ENCODE measurements at places on chromosomes 2 and 18. TPM values are rescaled to one million over a fixed set of nuclear protein-coding genes. Genes with fewer than 3 reads are reported as not detected.

Gene DHRS9
- total RNA-seq = 1.5 TPM

GRCh38 chr2:162403884-162404283 lies 60.0 kb downstream of the GCA start:
- DNase-seq = no peak

DNA sequence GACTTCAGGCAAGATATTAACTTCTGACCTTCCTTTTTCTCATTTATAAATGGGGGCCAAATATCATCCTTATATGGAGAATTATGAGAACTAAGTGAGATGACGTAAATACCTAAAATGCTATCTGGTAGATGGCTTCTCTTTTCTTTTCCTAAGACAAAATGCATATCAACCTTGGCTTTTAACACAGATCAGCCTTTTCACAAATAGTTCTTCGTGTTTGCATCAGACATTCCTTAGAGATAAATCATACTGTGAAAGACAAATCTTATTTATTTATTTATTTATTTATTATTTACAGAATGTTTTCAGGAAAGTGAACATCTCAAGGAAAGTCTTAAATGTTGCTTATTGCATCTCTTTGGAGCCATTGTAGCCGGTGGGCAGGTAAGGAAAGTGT lies 62.8 kb downstream of the NBEAL1 start:
- no peak for DNase-seq

DNA sequence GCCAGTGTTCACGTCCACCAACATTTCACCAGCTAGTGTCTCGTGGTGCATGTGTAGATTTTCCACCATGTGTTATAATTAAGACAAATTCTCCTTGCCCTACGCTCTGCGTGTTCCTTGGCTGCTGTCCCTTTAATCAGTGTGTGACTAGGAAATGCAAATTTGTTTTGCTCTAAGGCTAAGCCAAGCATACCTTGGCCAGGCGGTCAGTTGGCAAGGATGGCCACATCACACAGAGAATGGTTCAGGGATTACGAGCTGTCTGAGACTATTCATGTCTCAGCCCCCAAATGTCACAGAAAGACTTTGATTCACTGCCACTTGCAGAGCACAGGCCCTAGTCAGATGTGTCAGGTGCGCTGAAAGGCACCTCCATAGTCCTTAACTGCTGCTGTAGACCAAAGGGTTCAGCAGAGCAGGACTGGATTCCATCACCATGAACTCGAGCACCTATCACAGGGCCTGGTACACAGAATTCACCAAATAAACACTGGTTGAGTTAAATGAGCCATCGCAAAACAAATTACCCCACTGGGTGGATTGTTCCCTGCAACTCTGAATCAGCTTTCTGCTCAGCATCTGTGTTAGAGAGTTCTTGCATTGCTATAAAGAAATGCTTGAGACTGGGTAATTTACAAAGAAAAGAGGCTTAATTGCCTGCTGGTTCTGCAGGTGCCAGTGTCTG lies 128.4 kb downstream of the CABLES1 start:
- DNase-seq = no peak

DNA sequence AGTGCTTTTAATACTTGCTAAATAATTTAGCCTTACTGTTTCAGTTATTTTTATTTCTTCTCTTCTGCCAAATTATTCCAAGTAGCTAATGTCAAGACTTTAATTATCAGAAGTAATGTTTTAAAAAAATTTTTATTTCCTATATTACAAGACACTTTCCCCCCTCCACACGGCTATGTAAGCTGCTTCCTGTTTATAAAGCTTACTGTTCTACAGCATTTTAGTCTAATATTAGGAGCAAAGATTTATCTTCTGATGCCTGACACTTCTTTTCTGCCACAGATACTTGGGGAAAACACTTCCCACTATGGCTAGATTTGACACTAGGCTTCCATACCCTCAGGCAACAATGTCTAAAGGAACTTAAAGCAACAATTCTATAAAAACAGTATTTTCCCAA lies 62.3 kb downstream of the ROCK1 start:
- peak; percentile 49 for DNase-seq

GRCh38 chr2:161206471-161207032 lies 46.3 kb downstream of the TANK start:
- DNase-seq = peak; percentile 17

Gene BIN1
- 41.7 TPM for total RNA-seq

GRCh38 chr2:235149240-235149659 lies 197.4 kb downstream of the SH3BP4 start:
- no peak for DNase-seq

DNA sequence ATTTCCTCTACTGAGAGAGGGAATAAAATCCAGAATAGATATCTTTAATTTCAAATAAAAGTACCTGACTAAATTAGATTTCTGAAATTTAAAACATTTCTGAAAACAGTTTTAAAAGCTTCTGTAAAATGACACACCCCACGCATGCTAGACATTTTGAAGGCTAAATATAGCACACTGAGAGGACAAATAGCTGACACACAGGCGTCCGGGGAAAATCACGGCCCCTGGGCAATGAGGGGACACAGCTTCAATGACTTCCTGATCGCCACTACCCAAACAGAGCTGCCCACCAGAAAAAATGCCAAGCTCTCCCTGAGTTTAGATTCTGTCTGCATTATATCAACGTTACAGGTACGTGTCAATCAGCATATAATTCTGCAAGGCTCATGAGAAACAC lies 10.9 kb downstream of the TBC1D8 start:
- no peak for DNase-seq

Gene NMUR1
- total RNA-seq = 1.2 TPM

Gene FECH
- total RNA-seq = 28.3 TPM

- no peak for DNase-seq
Measured at GRCh38 chr2:211816754-211817153, 721.8 kb downstream of the ERBB4 start.

DNA sequence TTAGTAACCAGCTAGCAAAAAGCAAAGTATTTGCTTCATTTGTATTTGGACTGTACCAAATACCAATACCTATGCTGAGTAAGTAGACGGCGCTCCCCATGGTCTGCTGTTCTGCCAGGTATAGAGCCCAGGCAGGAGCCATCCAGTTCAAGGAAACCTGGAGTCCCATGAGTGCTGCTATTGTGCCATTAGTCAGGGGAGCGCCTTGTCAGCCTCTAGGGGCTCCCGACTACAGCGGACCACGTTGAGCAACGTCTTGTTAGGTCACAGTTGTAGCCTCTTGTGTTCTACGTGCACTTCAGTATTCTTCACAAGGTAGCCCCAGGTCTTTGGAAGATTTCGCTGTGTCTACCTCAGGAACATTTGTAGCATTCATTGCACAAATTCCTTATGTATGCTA lies 21.6 kb upstream of the SLC9A2 start:
- DNase-seq = no peak

DNA sequence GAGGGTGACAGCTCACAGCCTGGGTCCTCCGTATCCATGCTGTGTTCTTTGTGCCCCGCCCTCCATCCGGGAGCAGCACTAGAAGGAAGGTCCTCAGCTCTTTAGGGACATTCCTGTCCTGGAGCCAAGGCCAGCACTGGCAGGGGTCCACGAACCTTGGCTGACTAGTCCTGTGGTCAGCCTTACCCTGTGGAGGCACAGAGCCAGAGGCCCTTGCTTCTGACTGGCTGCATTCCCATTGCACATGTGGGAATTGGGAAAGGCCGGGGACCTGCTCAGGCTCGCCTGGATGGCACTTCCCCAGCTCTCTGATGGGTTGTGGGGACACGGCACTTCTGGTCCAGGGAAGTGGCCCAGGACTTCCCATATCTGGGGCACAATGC lies 24.9 kb upstream of the RHOB start:
- peak; percentile 84 for DNase-seq

GRCh38 chr2:171566753-171567152 lies 44.5 kb downstream of the CYBRD1 start:
- DNase-seq = no peak

Gene FAM228A
- total RNA-seq = 3.9 TPM

GRCh38 chr2:211900000-211900399 lies 638.6 kb downstream of the ERBB4 start:
- DNase-seq = peak; percentile 68

DNA sequence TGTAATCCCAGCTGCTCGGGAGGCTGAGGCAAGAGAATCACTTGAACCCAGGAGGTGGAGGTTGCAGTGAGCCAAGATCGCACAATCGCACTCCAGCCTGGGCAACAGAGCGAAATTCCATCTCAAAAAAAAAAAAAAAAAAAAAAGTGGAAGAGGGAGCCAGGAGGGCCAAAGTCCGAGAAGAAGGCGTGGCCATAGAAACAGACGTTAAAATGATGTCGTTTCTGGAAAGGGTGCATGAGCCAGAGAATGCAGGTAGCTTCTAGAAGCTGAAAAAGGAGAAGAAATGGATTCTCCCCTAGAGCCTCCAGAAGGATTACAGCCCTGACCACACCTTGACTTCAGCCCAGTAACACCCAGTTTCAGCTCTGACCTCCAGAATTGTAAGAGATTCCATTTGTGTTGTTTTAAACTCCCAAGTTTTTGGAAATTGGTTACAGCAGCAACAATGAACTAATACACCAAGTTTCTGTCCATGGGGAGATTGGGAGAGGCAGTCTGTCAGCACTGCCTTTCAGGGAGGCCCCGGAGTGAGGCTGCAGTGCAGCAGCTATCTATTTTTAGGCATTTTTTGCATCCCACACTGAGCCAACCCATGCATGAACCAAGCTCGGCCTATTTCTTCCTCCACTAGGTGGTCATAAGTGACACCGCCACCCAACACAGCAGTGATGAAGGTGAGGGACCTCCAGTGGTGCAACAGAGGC lies 14.2 kb upstream of the TRAF3IP1 start:
- DNase-seq = no peak

Gene ITPRIPL1
- 2.2 TPM for total RNA-seq

DNA sequence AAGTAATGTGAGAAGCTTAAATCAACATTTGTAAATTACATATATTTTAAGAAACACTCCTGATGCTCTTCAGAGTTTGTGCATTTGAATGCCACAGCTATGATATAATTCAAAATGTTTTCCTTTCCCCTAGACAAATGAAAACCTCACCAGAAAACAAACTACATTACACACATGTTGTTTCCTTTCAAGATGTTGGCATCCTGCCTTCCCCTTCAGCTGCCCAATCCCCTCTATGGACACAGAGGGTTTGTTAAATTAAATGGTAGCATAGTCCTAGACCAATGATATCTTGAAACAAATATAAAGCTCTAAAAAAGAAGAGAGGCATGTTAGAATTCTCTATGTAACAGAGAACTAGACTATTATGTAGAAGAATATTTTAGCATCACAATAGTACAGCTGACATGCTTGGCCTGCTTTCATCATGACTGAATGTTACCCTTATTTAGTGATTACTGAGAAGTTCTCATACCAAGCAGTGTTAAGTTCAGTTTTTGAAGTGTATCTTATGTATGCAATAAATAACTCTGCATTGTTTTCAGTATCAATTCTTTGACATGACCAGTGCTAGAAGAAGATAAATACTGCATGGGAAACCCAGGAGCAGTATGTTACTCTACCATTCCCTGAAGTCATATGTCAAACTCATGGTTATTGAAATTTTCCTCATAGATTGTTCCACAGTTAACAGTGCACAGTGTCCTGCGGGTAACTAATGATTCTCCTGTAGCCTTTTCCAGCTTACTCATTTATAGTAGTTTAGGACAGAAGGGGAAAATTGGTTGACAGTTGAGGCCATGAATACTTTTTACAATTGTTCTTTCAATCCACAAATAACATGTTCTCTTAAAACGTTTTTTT lies 316.3 kb upstream of the KCNJ3 start:
- peak; percentile 49 for DNase-seq

Gene MPP4
- 0.15 TPM for total RNA-seq

Gene PTH2R
- 0.25 TPM for total RNA-seq

DNA sequence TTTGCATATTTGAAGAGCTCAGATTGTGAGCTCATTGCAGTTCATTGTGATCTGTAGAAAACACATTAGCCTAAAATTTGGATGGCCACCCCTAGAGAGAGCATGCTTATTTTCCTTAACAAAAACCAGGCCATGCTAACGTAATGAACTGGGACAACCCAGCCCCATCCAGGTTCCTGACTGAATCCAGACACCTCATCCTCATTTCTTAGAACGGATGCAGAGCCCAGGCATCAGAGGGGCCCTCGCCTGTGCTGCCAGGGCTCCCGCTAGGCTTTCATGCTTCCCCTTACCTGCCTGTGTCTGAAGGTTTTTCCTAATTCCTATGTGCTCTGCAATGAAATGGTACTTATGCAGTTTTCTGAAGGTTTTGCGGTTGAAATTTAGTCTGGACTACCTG lies 171.1 kb downstream of the CCDC102B start:
- DNase-seq = no peak

DNA sequence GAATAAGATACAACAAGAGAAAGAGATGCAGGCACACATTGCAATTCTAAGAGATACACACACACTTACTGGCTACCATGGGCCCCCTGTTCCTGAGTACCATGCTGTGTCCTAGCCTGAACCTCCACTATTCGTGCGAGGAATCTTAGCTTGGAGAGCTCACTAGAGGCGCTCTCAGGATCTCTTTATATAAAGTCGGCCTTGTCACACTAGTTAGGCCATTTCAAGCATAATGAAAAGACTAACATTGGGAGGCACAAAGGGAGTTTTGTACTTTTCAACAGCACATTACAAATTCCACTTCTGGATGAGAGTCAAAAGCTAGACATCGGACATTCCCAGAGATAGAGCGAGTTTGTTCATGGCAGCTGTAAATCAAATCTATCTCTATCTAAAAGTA lies 365.2 kb downstream of the DSEL start:
- DNase-seq = no peak

DNA sequence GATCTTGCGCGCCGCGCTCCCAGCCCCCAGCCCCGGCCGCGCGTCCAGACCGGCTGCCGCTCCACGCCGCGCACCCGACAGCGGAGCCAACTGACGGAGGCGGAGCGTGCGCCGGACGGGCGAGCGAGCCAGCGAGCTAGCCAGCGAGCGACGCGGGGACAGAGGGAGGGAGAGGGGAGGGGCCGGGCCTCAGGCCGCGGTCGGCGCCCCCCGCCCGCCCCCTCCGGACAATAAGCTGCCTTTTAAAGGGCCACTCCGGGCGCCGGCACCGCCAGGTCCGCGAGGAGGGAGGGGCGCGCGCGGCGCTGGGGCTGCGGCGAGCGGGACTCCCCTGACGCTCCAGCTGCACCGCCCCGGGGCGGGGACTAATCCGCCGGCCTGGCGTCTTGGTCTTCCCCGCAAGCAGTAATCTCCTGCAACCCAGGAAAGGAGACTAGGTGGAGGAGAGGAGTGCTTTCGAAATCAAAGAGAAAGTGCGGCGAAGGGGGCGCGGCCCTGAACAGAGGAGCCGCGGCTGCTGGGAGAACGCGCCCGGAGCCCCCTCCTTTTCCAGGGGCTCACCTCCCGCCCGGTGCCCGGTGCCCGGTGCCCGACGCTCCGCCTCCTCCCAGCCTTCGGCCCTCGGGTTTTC lies at the start of gene BIN1:
TSS of gene BIN1 (minus strand) at position 164 of the 631 bp plus-strand sequence. CDS start 211 bp downstream, outside the sequence.
- peak; percentile 90 for DNase-seq

Measured in lung (tissue), 17 donors.